ENCODE measurements at places on chromosomes 7 and 10. TPM values are rescaled to one million over a fixed set of nuclear protein-coding genes. Genes with fewer than 3 reads are reported as not detected.

DNA sequence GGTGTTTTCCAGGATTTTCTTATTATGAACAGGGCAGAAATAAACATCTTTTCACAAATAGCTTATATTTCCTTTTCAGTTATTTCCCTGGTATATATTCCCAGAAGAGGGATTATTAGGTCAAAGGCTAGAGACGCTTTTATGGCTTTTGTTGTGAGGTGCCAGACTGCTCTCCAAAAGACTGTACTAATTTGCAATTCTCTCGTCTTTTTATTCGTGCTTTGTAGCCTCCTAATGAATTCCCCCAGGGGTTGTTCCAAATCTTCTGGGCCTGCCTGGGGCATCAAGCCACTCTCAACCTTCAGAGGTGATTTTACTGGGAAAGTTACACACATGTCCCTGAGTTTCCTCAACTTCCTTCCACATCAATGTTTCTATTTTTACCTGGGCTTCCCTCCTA lies 34.0 kb upstream of the R3HCC1L start:
- no peak for DNase-seq

Gene TMEM106B
- 57.4 TPM for total RNA-seq

- DNase-seq, result no peak
Observed at GRCh38 chr10:21707498-21707897, 173.5 kb downstream of the MLLT10 start.

Gene PIK3CG
- 0.23 TPM for total RNA-seq

GRCh38 chr10:21946946-21947345 lies 56.6 kb downstream of the DNAJC1 start:
- DNase-seq, result no peak

- DNase-seq, result no peak
Observed at GRCh38 chr10:132341017-132341416, 9.0 kb downstream of the LRRC27 start.

DNA sequence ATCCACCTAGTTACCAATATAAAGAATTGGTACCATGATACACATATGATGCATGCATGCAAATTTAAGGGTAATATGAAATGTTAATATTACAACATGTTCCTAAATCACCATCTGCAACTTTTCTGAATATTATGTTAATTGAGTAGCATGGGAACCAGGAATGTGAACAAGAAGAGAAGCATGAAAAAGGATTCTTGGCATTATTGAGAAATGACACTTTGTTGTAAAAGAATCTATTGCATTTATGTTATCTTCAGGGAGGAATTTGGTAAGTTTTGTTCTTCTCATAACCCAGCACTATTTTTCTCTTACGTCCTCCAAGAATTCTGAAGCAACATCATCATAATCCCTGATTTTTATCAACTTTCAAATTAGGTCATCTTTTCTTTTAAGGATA lies 159.9 kb upstream of the SLC25A13 start:
- no peak for DNase-seq

Gene ELMO1
- total RNA-seq, result 1.2 TPM

Gene HMX2
- not detected for total RNA-seq

GRCh38 chr7:71472962-71473361 lies 341.0 kb downstream of the GALNT17 start:
- DNase-seq, result no peak

- no peak for DNase-seq
Observed at GRCh38 chr10:30829901-30830300, 200.3 kb upstream of the LYZL2 start.
